HFFc6 (cell line): ENCODE measurements at places on chromosomes 1 and 21. TPM values are rescaled to one million over a fixed set of nuclear protein-coding genes. Genes with fewer than 3 reads are reported as not detected.

The CD1B gene
- total RNA-seq = not detected in 3 replicates

GRCh38 chr21:38675182-38675824 lies 130.4 kb upstream of the ETS2 start:
- H3K4me1 ChIP-seq = peaks cover 15% of the 10 kb centered on the region
- H3K4me3 ChIP-seq = no peak overlapping the region
- H3K27ac ChIP-seq = no peak overlapping the region
- H3K36me3 ChIP-seq = no peaks in the 10 kb centered on the region
- peaks cover 57% of the 10 kb centered on the region for H3K27me3 ChIP-seq

DNA sequence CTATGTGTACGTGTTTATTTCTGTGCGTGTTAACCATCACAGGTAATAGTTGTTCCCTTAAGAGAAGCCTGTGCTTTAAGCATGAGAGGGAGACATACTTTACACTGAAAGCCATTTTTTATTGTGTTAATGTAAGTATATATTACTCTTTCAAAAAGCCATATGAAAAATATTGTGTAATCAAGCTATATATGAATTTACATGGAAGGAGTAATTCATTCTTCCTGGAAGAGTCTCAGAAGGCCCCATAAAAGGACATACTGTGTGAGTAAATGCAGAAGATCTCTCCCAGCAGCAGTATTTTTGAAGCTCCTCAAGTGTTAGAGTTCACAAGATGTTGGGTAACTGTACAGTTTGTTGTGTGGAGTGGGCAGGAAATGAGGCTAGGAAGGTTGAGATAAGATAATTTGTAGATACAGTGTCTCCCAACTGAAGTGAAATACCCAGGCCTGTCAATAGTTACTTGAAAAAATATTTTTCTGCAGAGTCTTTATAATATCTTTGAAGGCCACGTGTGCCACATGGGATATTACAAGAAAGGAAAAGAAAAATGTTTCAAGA lies 138.3 kb downstream of the PTGER3 start:
- peaks cover 7% of the 10 kb centered on the region; the same call in 1 of the 2 replicates for H3K36me3 ChIP-seq
- no peaks in the 10 kb centered on the region for H3K4me1 ChIP-seq
- H3K27ac ChIP-seq = no peak overlapping the region
- DNase-seq = no peak

DNA sequence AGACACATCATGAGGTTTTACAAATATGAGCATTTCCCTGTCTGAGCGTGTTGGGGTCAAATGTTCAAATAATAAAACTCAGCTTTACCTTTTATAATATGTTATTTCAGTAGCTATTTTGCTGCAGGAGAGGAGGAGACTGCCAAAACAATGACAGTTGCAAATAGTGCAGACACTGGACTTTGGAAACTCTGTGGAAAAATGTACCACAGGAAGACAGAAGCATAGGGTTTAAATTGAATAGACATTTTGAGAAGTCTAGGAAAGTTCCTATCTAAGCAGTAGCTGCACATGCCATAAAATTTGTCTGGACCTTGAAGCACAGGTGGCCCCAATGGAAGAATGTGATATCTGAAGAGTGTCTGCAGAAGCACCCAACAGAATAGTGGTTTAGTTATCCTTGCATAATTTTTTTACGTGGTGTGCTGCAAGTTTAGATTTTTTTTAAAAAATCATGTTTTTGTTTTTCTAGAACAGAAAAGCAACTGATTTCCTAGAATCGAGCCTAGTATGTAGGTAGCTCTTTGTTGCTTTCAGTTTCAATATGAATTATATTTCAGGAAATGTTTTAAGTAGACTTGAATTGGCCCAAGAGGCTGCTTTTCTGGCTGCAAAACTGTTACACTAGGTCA lies 14.0 kb upstream of the GBP5 start:
- no peaks in the 10 kb centered on the region for H3K36me3 ChIP-seq
- no peaks in the 10 kb centered on the region for H3K4me1 ChIP-seq
- H3K27me3 ChIP-seq = no peaks in the 10 kb centered on the region
- DNase-seq = no peak
